ENCODE measurements at places on chromosomes 16 and 17.

- DNase-seq, result no peak
These were observed 6.0 kb downstream of the TNFAIP1 start for GRCh38 chr17:28341516-28341915.

GRCh38 chr16:87093804-87094555 is 223.2 kb downstream of the C16orf95 start:
- DNase-seq, result no peak

DNA sequence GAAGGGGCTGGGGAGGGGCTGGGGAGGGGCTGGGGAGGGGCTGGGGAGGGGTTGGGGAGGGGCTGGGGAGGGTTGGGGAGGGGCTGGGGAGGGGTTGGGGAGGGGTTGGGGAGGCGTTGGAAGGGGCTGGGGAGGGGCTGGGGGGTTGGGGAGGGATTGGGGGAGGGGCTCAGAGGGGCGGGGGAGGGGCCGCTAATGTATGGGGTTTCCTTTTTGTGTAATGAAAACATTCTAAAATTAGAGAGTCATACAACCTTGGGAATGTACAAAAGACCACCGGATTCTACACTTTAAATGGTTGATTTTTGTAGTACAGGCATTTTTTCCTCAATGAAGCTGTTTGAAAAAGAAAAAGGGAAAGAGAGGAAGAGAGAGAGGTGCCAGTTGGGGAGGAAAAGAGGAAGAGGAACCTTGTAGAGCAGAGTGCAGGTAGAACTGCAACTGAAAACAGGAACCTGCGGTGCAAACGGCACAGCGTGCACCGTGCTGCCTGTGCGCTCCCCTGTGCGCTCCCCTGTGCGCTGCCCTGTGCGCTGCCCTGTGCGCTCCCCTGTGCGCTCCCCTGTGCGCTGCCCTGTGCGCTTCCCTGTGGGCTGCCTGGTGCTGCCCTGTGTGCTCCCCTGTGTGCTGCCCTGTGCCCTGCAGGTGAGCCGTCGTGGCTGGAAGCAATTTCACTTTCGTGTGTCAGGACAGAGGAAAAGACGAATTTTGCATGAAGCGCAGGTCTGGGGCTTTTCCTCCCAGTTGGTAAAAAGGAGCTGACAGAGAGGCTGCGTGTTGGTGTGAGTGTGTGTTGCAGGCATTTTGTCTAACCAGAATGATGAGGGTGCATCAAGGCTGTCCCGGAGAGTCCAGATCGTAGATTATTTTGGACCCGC is 40.8 kb downstream of the METRNL start:
- peak; percentile 16 for DNase-seq

GRCh38 chr17:79970576-79971068 is 65.0 kb downstream of the TBC1D16 start:
- DNase-seq, result peak; percentile 15

DNA sequence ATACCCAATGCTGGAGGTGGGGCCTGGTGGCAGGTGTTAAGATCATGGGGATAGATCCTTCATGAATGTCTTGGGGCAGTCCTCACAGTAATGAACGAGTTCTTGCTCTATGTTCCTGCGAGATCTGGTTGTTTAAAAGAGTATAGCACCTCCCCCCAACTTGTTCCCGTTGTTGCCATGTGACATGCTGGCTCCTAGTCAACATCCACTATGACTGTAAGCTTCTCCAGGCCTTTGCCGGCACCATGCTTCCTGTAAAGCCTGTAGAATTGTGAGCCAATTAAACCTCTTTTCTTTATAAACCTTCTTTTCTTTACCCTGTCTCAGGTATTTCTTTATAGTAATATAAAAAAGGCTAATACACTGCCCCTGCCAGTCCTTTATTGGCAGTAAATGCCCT is 33.3 kb downstream of the RANBP10 start:
- peak; percentile 18 for DNase-seq

GRCh38 chr17:7219812-7220592 is at the start of the genes ACADVL and DLG4:
TSS of gene ACADVL (plus strand) at chr17:7219938. CDS start at chr17:7219985, 47 bp downstream.
TSS of gene DLG4 (minus strand) at chr17:7219836.
- DNase-seq, result peak; percentile 90

Data from mesenchymal stem cell (in vitro differentiated cells and primary cell).